ENCODE measurements at places on chromosomes 2 and 18. TPM values are rescaled to one million over a fixed set of nuclear protein-coding genes. Genes with fewer than 3 reads are reported as not detected.

Gene ERBB4
- total RNA-seq: 0.07 TPM

- no peaks in the 10 kb centered on the region for H3K4me1 ChIP-seq
- H3K4me3 ChIP-seq: no peak overlapping the region
- no peak overlapping the region for H3K27ac ChIP-seq
Observed at GRCh38 chr18:23302511-23302850, 150.6 kb upstream of the RIOK3 start.

DNA sequence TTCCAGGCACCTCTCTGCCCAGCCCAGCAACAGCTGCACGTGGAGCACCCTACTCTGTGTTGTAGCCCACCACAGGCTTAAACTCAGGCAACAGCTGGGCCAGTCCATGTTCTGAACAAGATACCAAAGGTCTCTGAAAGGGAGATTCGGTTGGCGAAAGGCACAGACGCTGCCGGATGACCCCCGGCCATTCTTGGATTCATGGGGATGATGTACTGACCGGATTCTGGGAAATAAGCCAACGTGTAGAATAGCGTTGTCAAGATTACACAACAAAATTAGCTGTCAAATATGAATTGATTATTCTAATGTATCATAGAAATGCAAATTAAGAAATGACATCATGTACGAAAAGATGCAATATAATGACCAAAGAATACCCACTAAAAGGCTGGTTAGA is 283.0 kb upstream of the PXDN start:
- DNase-seq: no peak
- H3K4me1 ChIP-seq: no peaks in the 10 kb centered on the region
- H3K36me3 ChIP-seq: no peaks in the 10 kb centered on the region
- no peaks in the 10 kb centered on the region for H3K27me3 ChIP-seq
- H3K27ac ChIP-seq: no peak overlapping the region
- H3K4me3 ChIP-seq: no peak overlapping the region

- H3K4me1 ChIP-seq: no peaks in the 10 kb centered on the region
- H3K27me3 ChIP-seq: no peaks in the 10 kb centered on the region
- DNase-seq: no peak
- H3K36me3 ChIP-seq: no peaks in the 10 kb centered on the region
- no peak overlapping the region for H3K4me3 ChIP-seq
- no peak overlapping the region for H3K27ac ChIP-seq
Observed at GRCh38 chr2:110716959-110717645, 15.3 kb upstream of the ACOXL start.

Gene APOB
- total RNA-seq: 3.3 TPM

DNA sequence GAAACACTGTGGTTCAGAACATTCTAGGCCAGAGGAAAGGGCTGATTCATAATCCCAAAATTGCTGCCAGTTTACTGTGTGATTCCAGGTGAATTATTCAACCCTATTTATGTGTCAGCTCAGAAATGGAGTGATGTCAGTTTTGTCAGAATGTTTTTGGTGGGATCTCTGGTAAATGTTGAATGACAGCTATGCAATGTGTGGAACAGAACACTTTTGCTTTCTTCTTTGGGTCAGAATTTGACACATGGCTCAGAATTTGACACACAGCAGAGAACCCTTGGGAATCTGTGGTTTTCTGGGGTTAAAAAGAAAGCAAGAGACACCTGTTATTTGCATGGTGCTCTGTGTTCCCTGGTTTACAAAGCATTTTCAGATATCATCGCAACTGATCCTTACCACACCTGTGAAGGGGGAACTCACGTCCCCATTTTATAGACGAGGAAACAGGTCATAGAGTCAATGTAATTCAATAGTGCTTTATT is 1.6 kb upstream of the MTA3 start:
- H3K27me3 ChIP-seq: no peaks in the 10 kb centered on the region
- no peaks in the 10 kb centered on the region for H3K36me3 ChIP-seq
- no peak overlapping the region for H3K4me3 ChIP-seq
- DNase-seq: no peak
- H3K4me1 ChIP-seq: peaks cover 5% of the 10 kb centered on the region
- no peak overlapping the region for H3K27ac ChIP-seq

Gene FIGN
- 0.89 TPM for total RNA-seq
